Stimulated activated CD4-positive, alpha-beta T cell treated with anti-CD3 and anti-CD28 coated beads, Interleukin-4, amount 100 ng/mL, for 48 hours (primary cell): ENCODE measurements at places on chromosomes 5 and 9.

- no peak for DNase-seq
Observed at GRCh38 chr9:119005162-119005561, 364.1 kb downstream of the BRINP1 start.

GRCh38 chr9:124454296-124454695 is 4.0 kb downstream of the ADGRD2 start:
- no peak for DNase-seq

- DNase-seq, result no peak
Observed at GRCh38 chr5:53053364-53053763, 56.2 kb downstream of the MOCS2 start.

DNA sequence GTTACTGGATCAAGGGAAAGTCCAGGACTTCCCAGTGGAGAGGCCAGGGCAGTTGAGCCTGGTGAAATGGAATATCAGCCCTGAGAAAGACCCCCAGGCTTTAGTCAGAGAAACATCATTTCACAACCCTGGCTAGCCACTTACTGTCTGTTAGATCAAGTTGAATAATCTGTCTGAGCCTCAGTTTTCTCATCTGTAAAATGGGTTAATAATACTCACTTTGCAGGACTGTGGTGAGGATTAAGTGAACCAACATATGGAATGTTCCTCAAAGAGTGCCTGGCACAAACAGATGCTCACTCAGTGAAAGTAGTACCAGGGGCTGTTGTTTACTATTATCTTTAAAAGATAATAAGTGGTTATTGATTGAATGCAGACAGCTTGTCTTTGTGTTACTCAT is 110.5 kb downstream of the SV2C start:
- no peak for DNase-seq

DNA sequence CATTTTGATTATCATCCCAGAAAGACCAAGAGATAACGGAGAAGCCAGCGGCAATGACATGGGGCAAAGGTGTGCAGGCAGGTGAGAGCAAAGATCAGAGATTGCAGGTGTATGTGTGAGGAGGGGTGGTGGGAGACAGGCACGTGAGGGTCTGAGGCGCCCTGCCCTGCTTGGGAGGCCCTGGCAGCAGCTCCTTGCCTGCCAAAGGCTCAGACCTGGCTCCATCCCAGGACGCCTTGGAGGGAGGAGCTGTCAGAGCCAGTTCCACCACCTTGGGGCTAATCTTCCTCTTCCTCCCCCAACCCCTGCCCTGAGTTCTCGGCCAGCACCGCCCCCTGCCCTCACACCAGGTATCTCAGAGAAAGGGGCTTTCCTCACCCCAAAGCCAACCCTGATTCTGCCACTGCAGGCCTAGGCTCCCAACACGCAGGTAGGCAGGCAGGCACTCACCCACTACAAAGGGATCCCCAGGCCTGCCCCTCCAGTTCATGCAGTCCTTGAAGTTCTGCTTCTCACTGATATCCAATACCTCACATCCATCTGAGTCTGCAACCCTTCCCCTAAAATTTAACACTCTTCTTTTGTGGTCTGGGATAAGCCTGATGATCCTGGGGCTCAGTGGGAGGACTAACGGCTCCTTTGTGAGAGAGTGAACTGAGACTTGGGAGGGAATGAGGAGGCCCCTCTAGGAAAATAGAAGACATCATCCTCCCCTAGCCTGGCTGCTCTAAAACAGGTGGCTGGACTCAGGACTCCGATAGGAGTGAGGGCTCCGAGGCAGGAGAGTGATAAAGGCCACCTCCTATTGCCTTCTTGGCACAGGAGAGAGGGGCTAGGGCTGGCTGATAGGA is 1.8 kb downstream of the AQP3 start:
- no peak for DNase-seq

- no peak for DNase-seq
Observed at GRCh38 chr9:112002847-112003457, 106.3 kb downstream of the UGCG start.

DNA sequence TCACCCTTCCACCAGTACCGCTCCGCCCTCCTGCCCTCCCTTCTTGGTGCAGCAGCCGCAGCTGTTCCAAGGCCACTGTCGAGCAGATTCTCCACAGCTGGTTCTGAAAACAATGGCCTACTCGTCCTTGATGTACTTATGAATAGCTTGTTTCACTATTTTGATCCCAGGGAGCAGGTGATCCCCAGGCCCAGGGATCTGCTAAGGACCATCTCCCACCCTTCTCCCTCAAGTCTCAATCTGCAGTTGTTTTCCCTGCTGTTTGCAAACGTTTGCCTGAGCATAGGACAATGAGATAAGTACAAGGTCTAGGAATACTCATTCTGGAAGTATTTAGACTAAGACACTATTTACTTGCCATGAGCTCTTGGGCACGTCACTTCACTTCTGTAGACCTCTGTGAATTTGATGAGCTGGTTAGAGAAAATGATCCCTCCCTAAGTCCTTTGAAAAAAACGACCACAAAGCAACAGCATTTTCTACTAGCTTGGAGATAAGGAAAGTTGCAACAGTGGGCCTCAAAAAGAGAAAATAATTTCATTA is 1.8 kb downstream of the LURAP1L start:
- no peak for DNase-seq

GRCh38 chr9:9961487-9961886 is 651.3 kb downstream of the PTPRD start:
- no peak for DNase-seq

DNA sequence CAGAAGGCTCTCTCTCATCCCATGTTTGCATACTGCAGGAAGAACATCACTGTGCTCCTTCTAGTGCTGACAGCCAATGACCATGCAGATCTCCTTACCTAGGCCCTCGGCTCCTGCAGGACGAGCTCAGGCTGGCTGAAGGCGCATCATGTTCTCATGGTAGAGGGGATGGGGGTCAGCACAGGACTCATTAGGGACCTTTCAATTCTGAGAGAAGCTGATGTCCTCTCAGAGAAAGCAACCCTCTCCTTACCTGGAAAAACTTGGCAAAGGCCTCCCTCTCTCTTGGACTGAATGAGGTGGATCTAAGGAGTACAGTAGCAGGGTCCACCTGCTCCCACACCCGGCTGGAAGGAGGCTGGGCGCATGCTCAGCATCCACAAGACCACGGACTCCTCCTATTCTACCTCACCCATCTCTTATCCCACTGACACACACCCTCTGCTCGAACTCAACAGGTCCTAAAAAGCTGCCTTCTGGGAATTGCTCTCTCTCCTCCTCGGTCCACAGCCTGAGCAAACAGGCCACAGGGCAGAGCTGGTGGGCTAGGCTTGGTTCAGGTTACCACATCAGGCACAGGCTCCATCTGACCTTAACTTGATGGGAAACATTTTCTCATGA is 2.9 kb downstream of the IPPK start:
- no peak for DNase-seq

DNA sequence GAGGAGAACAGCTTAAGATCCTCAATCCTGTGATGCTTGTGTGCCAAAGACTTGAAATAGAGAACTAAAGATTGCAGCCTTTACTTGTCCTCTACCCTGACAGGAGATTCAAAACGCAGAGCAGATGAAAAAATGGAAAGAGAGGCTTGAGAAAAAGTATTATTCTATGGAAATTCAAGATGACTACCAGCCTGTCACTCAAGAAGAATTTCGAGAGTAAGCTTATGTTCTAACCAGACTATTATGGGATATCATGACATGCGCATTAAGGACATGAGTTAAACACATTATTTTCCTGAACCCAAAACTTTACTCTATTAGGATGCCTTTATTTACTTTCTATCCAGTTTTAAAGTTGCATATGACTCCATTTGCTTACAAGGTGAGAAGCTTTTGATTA is 46.4 kb downstream of the PKD2L2 start:
- no peak for DNase-seq

DNA sequence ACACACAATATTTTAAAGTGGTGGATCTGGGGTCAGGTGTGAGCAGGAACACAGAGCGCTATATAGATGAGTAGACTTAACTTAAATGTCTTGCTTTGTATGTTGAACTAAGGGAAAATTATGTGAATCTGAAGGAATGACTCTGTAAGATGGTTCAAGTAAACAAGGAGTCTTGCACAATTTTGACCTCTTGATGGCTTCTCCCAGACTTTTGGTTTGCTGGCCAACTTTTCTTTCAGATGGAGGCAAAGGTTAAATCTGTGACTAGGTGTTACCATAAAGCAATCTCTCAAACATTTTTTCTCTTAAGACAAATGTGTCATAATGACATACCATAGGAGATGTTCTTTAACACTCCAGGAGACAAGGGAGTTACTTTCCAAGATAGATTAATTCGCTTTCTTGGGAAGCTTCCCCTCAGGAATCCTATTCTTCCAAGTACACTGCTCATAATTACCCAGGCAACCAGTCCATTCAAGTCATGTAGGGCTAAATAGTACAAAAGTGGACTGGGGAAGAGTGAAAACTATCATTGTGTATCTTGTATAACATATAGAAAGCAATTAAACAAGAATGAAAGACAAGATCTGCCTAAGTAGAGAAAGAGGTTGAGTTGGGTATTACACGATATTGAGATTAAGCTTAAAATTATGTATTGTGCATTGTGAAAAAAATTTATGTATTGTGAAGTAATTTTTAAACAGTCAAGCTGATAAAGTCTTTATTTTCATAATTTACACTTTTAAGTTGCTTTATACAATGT is 60.3 kb upstream of the SLC27A6 start:
- no peak for DNase-seq

DNA sequence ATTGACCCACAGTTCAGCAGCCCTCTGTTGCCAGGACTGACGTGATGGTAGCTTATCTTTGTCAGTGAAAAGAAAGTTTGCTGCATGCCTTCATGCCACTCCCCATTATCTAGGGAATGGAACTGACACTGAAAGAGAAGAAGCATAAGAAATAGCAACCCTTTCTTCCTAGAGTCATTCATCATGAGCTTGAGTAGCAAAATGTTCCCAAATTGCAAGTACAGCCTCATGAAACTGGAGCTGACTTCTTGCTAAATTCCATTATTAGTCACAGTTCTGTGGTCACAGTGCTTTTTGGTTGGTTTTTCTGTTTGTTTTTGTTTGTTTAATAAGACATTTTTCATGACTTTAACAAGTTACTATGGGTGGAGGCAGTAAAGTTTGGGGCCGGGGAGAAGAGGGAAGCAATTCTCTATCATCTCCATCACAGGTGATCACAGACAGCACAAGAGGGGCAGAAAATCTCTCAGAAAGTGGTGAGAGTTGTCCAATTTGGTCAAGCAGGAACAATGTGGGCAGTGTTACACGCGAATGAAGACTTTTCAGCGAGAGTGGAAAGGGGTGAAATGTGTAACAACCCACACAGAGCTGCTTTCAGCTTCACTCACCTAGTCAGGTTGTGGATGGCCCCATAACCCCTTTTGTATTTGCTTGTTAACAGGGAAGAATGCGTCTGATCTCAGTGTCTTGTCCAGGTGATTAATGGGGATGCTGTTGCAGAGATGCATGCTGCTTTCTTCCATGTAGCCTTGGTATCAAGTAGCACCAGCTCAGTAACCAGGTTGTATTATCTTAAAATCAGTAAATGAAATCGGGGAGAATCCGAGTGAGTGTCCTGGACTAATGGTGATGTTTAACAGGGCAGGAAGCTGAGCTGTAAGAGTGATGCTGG is 440.4 kb downstream of the DMRT2 start:
- DNase-seq, result no peak

DNA sequence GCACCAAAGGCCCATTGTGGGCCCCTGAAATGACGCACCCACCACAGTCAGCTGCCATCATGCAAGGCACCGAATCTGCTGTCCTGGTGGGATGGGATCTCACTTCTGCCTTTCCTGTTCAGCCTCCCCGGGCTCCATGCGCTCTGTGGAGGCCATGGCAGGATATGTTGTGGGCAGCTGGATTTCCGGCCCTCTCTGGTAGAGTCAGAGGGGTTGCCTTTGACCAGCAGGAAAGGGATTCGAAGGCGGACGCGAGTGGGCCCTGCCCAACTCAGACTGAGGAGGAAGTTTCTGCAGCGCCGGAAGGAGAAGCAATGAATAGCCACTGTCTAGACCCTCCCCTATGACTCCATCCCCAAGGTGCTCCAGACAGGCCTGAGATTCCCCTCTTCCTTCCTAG is 35.5 kb downstream of the GADD45G start:
- DNase-seq, result no peak

DNA sequence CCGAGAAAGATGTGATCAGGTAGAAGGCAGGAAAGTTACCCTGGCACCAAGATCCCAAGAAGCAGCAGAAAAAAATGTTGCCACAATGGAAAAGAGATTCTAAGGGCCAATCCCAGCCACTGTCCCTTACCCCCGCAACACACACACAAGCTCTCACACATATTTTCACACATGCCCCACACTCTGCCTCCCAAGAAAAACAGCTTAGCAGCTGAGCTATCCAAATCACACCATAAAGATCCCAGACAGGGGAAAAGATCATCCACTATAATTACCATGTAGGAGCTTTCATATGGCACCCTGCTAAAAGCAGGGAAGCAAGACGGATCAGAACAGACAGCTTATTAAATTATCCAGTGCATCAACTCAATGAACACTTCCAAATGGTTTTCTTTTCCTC is 143.4 kb downstream of the FAM114A2 start:
- no peak for DNase-seq

- no peak for DNase-seq
Observed at GRCh38 chr5:127326431-127326830, 35.8 kb downstream of the MEGF10 start.

DNA sequence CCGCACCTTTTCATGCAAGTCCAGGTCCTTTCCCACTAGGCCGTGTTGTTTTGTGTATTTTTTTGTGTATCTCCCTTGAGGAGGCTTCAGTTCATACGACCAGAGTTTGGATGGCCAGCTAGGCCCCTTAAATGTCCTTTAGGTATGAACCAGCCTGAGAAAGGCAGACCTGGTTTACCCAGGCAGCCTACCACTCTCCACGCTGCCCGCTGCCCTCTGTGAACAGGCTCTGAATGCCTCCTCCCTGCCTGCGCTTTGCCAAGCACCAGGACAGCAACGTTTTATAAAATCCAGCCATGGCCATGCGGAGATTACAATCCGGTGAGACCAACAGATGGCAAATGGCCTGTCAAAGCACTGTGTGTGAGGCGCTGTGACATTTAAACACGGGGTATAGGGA is 626 bp upstream of the CLTB start:
- DNase-seq, result no peak

DNA sequence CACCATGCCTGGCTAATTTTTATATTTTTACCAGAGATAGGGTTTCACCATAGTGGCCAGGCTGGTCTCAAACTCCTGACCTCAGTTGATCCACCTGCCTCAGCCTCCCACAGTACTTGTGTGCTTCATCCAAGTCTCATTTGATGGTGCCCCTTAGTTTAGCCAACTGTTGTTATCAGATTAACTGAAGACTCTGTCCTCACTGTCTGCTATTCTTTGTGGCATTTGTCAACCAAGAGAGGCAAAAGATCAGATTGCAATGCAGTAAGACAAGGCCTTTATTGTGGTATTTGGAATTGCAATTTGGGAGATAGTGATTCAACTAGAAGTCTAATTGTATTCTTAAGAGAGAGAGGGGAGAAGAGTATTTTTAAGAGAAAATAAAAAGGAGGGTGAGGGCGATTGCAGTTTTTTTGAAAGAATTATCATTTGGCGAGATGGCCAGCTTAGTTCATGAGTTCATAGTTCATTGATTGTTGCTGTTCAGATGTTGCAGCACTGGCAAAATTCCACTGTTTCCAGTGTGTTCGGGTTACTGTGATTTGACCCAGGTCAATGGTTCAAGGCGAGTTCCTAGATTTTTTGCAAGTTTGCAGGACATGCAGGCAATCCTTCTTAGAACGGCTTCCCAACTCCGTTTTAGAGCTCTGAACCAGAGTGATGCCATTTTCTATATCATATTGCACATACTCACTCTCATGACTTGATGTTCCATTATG is 1156.9 kb downstream of the CDH9 start:
- DNase-seq, result no peak

GRCh38 chr9:132464547-132464946 is 54.5 kb downstream of the CFAP77 start:
- no peak for DNase-seq

GRCh38 chr5:135593141-135593540 is 14.3 kb upstream of the CXCL14 start:
- DNase-seq, result no peak
